ENCODE measurements at places on chromosomes 5 and 9. TPM values are rescaled to one million over a fixed set of nuclear protein-coding genes. Genes with fewer than 3 reads are reported as not detected.
A peak's percentile ranks its signal among the peaks of the same experiment; 100 is the strongest.

CACNA1B gene
- 15.7 TPM for total RNA-seq

TUSC1 gene
- 38.3 TPM for total RNA-seq

ERAP2 gene
- 4.0 TPM for total RNA-seq

MAP1B gene
- 584 TPM for total RNA-seq

LRRC70 gene
- 9.9 TPM for total RNA-seq

C9 gene
- total RNA-seq, result 0.74 TPM

DNA sequence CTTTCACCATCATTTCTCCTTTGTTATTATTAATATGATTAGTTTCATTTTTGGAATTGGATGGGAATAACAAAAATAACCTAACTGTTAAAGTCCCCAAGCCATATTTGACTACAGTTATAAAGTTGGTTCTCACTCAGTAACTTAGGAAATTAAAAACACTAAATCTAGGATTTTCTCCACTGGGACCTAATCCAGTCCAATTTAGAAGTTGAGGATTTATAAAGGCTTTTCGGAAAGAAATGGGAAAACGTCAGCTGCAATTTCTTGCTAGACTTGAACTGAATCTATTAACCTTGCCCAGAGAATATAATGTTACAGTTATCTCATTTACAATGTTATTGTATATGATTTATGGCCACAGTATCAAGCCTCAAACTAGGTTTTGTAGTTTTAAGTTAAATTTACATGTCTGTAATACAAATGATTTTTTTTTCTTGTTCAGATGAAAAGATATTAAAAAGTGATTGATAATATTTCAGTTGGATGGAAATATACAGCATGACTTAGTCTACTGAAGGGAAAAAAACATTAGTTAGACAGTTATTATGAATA, 524.3 kb upstream of the GRAMD2B start:
- no peaks in the 10 kb centered on the region for H3K4me1 ChIP-seq
- H3K4me3 ChIP-seq, result no peak overlapping the region
- no peaks in the 10 kb centered on the region for H3K36me3 ChIP-seq
- no peak overlapping the region for H3K27ac ChIP-seq
- no peak for DNase-seq
- H3K27me3 ChIP-seq, result no peaks in the 10 kb centered on the region

DNA sequence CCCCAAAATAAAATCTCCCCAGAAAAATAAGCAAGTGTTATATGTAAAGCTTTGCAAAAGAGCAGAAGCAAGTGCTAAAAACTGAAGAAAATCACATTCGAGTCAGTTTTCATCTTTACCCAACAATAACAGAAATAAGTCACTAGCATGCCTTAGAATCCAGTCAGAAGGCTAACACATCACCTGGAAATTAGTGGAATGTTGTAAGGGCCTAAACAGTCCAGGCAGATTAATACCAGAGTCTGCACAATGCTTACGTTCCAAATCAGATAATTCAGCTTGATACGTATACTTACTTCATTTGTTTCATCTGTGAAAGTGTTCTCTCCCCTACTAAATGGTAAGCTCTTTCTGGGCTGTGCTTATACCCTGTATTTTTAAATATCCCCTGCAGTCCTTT, 42.7 kb downstream of the SUSD1 start:
- H3K27me3 ChIP-seq, result no peaks in the 10 kb centered on the region
- no peak overlapping the region for H3K27ac ChIP-seq
- H3K4me3 ChIP-seq, result no peak overlapping the region
- H3K36me3 ChIP-seq, result no peaks in the 10 kb centered on the region
- no peak for DNase-seq
- H3K4me1 ChIP-seq, result no peaks in the 10 kb centered on the region

DNA sequence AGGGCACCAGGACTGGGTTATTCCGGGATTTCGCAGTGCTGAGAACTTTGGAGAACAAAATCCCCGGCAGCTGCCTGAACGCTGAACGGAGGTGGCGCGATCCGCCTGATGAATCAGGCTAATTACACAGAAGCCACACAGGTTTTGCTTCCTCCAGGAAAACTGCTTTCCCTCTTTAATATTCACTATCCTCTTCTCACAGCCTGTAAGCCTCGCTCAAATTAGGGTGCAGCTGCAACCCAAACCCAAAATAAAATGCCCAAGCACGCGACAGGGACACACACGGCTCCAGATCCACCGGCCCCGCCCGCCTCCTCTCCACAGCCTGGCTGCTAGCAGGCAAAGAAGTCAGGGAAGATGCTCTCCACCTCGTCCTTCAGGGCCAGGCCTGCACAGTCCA, 6.0 kb downstream of the SOHLH1 start:
- no peak overlapping the region for H3K4me3 ChIP-seq
- no peak for DNase-seq
- no peak overlapping the region for H3K27ac ChIP-seq

- H3K27me3 ChIP-seq, result no peaks in the 10 kb centered on the region
- peaks cover 52% of the 10 kb centered on the region for H3K4me1 ChIP-seq
- no peaks in the 10 kb centered on the region for H3K36me3 ChIP-seq
- peak overlapping the region; percentile 65 for H3K4me3 ChIP-seq
- H3K27ac ChIP-seq, result peak overlapping the region; percentile 78
Measured at GRCh38 chr9:121299467-121300282, 31.7 kb downstream of the GSN start.

GRCh38 chr9:81477669-81478068, 211.7 kb downstream of the TLE1 start:
- H3K27me3 ChIP-seq, result no peaks in the 10 kb centered on the region
- H3K4me1 ChIP-seq, result no peaks in the 10 kb centered on the region
- no peak overlapping the region for H3K4me3 ChIP-seq
- no peak for DNase-seq
- no peak overlapping the region for H3K27ac ChIP-seq

DNA sequence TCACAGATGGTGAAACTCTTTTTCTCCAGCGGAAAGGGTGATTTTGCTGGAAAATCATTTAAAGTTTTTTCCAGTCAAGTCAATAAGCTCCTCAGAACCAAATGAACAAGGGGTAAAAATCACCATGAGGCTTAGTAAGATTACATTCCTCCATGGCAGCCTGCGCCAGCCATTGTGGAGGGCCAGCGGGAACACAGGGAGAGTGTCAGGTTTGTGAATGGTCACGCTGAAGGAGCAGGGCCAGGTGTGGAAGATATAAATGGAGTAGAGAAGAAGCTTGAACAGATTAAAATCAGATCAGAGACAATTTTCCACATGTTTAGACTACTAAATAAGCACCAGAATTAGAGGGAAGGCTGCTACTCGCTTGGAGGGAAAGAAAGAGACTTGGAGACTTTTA, 208.8 kb downstream of the NR3C1 start:
- no peaks in the 10 kb centered on the region for H3K4me1 ChIP-seq
- no peak overlapping the region for H3K4me3 ChIP-seq
- no peaks in the 10 kb centered on the region for H3K27me3 ChIP-seq
- DNase-seq, result no peak

DNA sequence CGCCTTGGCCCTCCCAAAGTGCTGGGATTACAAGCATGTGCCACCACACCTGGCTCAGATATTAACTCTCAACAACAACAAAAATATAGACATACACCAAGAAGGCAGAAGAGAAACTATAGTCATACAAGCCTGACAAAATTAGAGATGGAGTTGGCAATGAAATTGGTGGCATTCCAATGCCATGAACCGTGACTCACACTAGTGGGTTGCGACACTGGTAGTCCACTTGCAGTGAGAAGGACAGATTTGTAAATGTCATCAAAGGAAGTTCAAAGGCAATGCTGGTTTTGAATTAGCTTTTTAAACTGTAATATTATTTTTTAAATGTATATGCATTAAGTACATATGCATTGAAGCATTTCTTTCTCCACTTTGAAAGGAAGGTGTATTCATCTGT, 8.5 kb upstream of the DNAJC25 start:
- H3K36me3 ChIP-seq, result no peaks in the 10 kb centered on the region
- H3K27ac ChIP-seq, result no peak overlapping the region
- no peaks in the 10 kb centered on the region for H3K27me3 ChIP-seq

DNA sequence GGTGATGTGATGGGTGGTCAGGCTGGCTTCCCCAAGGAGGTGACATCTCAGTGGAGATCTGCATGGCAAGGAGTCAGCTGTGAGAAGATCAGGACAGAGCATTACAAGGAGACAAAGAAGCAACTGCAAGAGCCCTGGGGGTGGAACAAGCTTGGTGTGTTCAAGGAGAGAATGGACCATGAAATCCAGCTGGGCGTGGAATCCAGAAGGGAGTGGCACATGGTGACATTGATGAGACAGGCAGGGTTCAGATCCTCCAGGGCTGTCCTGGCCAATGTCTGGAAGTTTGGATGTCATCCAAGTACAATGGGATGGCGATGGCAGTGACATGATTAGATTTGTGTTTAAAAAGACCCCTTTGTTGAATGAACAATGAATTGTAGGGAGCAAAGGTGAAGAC, 175.6 kb downstream of the MACROH2A1 start:
- H3K4me3 ChIP-seq, result no peak overlapping the region
- no peaks in the 10 kb centered on the region for H3K4me1 ChIP-seq
- no peaks in the 10 kb centered on the region for H3K36me3 ChIP-seq
- H3K27ac ChIP-seq, result no peak overlapping the region
- peak; percentile 5 for DNase-seq

DNA sequence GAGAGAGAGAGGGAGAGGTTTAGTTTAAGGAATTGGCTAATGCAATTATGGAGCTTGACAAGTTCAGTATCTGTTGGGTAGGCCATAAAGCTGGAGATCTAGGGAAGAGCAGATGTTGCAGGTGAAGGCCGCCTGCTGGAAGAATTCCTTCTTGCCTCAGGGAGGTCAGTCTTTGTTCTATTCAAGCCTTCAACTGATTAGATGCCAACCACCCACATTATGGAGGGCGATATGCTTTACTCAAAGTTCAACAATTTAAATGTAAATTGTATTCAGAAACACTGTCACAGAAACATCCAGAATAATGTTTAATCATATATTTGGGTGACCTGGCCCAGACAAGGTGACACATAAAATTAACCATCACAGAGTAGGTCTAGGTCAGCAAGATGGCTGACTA, 51.7 kb upstream of the SSBP2 start:
- no peaks in the 10 kb centered on the region for H3K36me3 ChIP-seq
- no peak overlapping the region for H3K27ac ChIP-seq
- H3K4me1 ChIP-seq, result no peaks in the 10 kb centered on the region
- no peaks in the 10 kb centered on the region for H3K27me3 ChIP-seq

Data from testis (tissue), 5 donors.